Frontal cortex (tissue), 4 donors: ENCODE measurements at places on chromosomes 11 and 22. TPM values are rescaled to one million over a fixed set of nuclear protein-coding genes. Genes with fewer than 3 reads are reported as not detected.

The CD3E gene
- not detected for total RNA-seq

The TTC36 gene
- 2.4 TPM for total RNA-seq

The RASSF10 gene
- total RNA-seq = 2.4 TPM

The TTC9C gene
- 26.9 TPM for total RNA-seq

The VPREB1 gene
- not detected for total RNA-seq

The INPP5J gene
- 2.0 TPM for total RNA-seq

The ANO3 gene
- 4.1 TPM for total RNA-seq

The OR10A5 gene
- total RNA-seq = not detected

The CNGA4 gene
- 0.41 TPM for total RNA-seq

The NFAM1 gene
- 0.82 TPM for total RNA-seq

The ZNF280B gene
- total RNA-seq = 4.1 TPM

The JHY gene
- total RNA-seq = 10.6 TPM

The TMPRSS6 gene
- total RNA-seq = not detected

The FLRT1 gene
- total RNA-seq = 4.5 TPM

The ACP2 gene
- 21.2 TPM for total RNA-seq

The GAB2 gene
- total RNA-seq = 20.8 TPM

The TESMIN gene
- 1.2 TPM for total RNA-seq

The APOA5 gene
- not detected for total RNA-seq

The FIBIN gene
- total RNA-seq = 6.5 TPM

The ADORA2A gene
- total RNA-seq = 6.5 TPM

The GGT1 gene
- 2.0 TPM for total RNA-seq

The SOX6 gene
- total RNA-seq = 17.1 TPM

The OR2AG2 gene
- total RNA-seq = 0.41 TPM

The SCGB1D2 gene
- not detected for total RNA-seq

The PNPLA5 gene
- total RNA-seq = under 0.01 TPM

The MS4A3 gene
- total RNA-seq = 0.41 TPM

The CDC42EP1 gene
- 1.6 TPM for total RNA-seq

The PARVA gene
- total RNA-seq = 3.3 TPM

The JAML gene
- total RNA-seq = 0.82 TPM

The AIFM3 gene
- 4.5 TPM for total RNA-seq

The OR8B12 gene
- not detected for total RNA-seq

The SAA4 gene
- total RNA-seq = not detected

The NELL1 gene
- 65.6 TPM for total RNA-seq

The ZBTB16 gene
- 3.7 TPM for total RNA-seq

The SPTBN2 gene
- 170 TPM for total RNA-seq

The ABCG4 gene
- 2.0 TPM for total RNA-seq

The TRIM51 gene
- not detected for total RNA-seq

The POGLUT3 gene
- 5.7 TPM for total RNA-seq

The IL17RA gene
- 2.0 TPM for total RNA-seq

The C1QTNF4 gene
- total RNA-seq = 14.7 TPM

The GRAP2 gene
- total RNA-seq = 5.3 TPM

The PTPN5 gene
- total RNA-seq = 36.7 TPM

The GDPD4 gene
- not detected for total RNA-seq

The CARD18 gene
- not detected for total RNA-seq

The CCDC81 gene
- total RNA-seq = 0.82 TPM

The LRRC75B gene
- 8.2 TPM for total RNA-seq

The OR9G1 gene
- not detected for total RNA-seq

The SCGB1A1 gene
- total RNA-seq = not detected

The SLC22A9 gene
- total RNA-seq = not detected

The LYVE1 gene
- 6.9 TPM for total RNA-seq

The PATE2 gene
- 0.82 TPM for total RNA-seq

The ENDOD1 gene
- 25.7 TPM for total RNA-seq

The SYT12 gene
- total RNA-seq = 0.41 TPM
